ENCODE measurements at places on chromosomes 6 and 20.

DNA sequence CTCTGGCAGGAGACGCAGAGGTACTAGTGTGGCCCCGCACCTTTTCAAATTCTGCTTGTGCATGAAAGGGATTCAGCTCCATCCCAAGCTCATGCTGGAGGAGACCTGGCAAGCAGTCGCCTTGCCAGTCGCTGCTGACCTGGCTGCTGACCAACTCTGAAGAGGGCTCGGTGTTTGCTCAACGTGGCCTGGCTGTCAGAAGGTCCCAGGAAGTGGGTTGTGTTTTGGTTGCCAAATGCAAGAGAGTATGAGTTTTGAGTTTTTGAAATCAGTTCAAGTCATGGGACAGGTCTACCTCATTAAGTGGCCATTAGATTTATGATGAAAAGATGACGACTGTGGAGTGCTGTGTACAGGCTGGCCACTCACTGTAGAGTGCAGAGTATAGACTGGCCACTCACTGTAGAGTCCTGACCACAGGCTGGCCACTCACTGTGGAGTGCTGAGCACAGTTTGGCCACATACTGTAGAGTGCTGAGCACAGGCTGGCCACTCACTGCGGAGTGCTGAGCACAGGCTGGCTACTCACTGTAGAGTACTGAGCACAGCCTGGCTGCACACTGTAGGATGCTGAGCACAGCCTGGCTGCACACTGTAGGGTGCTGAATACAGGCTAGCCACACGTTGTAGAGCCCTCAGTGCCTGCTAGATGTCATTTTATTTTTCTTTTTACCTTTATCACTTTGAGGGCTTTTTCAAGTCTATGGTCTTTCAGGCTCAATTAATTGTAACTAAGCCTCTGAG lies 193.9 kb downstream of the ZNF217 start:
- DNase-seq, result no peak

- no peak for DNase-seq
These were observed 44.1 kb upstream of the GRM4 start for GRCh38 chr6:34189806-34190503.

- no peak for DNase-seq
These were observed 61.1 kb upstream of the RNF144B start for GRCh38 chr6:18326001-18326400.

DNA sequence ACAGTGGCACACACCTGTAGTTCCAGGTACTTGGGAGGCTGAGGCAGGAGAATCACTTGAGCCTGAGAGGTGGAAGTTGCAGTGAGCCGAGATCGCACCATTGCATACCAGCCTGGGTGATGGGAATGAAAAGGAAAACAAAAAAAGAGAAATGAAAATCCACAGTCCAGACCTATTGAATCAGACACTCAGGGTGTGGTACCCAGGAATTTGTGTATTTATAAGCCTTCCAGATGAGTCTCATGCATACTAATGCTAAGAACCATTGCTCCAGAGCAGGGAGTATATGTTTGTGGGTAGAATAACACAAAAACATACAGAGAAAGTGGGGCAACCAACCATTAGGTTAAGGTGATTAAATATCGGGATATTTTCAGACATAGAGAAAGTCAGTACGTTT lies 36.1 kb upstream of the PLCB4 start:
- no peak for DNase-seq

GRCh38 chr6:16950825-16951495 lies 150.9 kb upstream of the STMND1 start:
- no peak for DNase-seq

GRCh38 chr20:1334370-1334731 lies 5.4 kb upstream of the SDCBP2 start:
- no peak for DNase-seq

GRCh38 chr6:106448000-106448426 lies 87.5 kb downstream of the CRYBG1 start:
- DNase-seq, result no peak

DNA sequence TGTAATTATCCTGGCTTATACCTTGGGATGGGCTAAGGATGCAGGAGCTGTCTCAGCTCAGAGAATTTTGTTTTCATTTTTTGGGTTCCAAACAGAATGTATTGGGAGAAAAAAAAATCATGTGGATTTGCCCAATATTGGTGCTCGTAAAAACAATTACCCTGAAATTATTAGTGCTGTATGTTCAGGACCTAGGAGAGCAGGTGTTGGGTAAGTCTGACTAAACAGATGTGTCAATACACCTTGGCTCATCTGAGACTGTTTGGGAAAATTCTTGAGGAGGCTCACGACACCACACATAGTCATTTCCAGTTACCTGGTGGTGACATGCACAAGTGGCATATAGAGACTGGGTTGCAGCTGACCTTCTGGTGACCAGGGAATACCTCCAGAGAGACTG lies 802.1 kb upstream of the FLRT3 start:
- no peak for DNase-seq

DNA sequence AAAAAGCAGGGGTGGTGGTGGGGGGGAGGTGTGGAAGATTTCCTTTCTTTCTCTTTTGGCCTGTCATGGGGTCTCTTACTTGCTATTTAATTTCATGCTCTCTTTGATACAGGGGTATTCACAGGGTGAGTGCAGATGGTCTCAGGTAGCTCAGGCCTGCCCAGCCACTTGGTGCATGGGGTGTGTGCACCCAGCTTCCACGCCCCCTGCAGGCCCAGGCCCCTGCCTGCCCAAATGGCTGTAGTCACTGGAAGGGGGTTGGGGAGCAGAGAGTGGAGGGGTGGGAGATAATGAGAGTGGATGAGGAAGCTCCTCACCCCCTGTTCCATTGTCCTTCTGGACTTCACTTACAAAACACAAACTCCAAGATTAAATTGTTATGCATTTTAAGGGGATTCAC lies 133.6 kb upstream of the SGK1 start:
- no peak for DNase-seq

DNA sequence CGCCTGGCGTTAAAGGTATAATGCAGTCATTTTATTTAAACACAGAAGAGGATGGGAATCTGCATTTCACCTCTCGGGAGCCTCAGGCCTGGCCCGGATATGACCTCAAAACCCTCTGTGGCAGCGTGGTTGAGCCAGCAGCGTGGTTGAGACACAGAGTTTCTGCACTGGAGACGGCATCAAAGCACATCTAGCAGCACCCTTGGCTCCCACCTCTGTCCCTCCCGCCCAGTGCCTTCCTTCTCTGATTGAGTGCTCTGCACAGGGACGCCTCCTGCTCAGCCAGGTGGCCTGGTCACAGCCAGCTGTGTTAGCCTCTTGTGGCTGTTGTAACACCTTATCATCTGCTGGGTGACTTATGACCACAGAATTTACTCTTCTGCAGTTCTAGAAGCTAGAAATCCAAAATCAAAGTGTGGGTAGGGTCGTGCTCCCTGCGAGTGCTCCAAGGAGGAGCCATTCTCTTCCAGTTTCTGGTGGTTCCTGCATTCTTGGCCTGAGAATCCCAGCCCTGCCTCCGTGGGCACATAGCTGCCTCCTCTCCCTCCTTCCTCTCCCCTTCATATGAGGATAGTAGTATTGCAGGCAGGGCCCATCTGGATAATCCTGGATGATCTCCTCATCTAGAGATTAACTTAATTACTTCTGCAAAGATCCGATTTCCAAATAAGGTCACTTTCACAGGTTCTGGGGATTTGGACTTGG lies 156.7 kb downstream of the SYCP2 start:
- DNase-seq, result no peak

DNA sequence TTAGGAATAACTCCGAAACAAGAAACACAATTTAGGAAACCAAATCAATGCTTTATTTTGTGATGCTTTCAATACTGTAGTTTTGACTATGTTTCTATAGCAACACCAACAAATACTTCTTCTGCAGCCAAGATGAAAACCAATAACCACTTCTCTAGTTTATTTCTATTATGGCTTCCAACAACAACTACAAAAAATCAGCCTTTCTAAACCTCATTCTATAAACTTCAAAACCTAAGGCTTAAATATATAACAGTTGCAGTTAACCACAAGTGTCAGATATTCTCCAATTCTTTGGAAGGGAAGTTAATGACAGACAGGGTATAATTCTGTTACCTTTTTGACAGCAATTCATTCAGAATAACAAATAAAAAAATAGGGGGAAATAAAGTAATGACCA lies 80.9 kb downstream of the EPB41L2 start:
- no peak for DNase-seq

- no peak for DNase-seq
These were observed 839.4 kb downstream of the MAFB start for GRCh38 chr20:39849664-39850063.

GRCh38 chr6:157333537-157333936 lies 10.2 kb upstream of the TMEM242 start:
- DNase-seq, result no peak

DNA sequence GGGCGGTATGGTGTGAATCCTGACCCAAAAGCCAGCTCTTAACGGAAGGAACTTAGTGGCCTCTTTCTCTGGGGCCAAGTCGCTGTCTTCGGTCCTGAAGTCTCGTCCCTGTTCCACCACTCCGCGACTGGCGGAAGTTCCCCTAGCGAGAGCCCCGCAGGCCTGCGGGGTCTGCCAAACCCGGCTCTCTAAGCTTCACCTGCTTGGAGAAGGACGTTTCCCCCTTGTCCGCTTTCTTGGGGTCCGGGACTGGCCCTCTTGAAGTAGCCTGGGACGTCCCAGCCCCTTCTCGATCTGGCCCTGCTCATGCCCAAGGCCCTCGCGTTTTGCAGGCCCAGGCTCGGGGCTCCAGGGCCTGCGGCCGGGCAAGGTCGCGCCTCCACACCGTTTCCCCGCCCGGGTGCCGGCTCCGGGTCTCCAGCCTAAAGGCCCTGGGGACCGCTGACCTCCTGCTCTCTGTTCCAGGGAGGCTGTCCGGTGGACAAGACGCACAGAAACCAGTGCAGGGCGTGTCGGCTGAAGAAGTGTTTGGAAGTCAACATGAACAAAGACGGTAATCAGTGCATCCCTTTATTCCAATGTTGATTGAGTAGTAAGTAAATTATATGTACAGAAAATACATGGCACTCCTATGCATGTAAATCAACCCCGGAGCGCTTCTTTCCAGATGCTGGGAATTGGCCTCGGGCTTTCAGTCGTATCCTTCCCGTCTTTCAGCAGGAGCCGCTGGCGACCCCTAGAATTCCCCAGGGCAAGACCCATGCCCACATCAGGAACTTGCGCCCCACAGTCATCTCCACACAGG lies 8.8 kb downstream of the NR2E1 start:
- DNase-seq, result no peak

DNA sequence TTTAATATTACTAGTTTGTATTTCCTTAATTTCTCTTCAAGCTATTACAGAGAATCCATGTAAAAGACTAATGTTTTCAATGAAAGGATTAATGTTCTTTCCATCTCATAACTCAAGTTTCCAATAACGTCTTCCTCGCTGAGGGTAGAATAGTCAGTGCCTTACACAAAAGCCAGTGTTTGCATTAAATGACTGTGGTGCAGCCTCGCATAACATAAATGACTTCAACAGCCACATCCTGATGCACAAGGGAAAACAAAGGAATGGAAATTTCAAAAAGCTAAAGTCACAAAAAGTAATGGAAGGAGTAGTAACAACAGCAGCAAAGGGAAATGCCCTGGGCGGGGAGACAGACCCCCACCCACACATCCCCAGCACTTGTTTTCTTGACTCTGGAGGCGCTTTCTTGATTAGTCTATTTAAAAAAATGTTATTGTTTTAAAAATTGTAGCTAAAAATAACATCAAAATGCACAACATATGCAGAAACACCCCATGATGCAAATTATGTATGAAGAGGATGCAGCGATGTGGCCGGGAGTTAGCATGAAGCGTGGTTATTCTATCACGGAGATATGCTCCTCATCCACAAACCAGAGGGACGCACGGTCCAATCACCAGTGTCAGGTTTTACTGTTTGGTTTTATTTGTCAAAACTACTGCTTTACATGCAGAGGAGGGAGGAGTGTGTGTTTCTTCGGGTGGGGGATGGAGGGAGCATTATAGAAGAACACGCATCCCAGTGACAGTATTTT lies 228.6 kb downstream of the GMPR start:
- no peak for DNase-seq

DNA sequence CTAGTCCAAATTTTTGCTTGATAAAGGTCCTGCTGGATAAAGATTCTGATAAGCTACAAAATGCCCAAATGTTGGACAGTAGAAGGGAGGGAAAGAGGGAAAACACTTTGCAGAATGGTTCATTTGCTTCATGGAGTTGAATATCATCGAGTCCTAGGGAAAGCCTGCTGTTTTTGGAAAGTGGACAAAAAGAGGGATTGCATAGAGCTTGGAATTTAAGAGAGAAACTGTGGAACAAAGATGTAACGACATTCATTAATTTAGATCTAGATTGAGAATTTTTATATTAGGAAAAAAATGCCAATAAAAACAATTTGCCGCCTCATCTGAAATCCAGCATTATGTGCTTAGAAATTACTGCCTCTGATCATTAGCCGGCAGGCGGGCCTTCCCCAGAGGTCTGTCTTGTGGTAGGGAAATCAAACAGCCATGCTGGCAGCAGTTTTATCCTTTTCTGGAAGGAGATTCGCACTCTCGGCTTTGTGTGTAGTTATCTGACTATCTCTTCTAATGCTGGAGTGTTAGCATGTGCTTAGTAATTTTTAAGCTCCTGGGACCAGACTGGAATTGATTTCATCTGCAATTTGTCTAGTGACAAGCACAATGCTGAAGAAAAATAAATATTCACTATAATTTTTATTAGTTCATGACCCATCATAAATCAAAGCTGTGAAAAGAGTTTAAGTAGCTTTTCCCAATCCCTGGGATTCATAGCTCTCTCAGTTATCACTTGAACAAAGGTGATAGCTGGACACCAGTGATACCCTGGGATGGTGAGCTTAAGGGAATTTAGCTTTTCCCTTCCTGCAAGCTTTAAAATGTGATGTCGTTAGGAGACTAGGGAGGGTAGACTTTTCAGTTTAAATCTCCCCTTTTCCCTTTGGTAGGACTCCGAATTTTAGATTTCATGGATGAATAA lies 329.5 kb downstream of the PRL start:
- DNase-seq, result no peak

DNA sequence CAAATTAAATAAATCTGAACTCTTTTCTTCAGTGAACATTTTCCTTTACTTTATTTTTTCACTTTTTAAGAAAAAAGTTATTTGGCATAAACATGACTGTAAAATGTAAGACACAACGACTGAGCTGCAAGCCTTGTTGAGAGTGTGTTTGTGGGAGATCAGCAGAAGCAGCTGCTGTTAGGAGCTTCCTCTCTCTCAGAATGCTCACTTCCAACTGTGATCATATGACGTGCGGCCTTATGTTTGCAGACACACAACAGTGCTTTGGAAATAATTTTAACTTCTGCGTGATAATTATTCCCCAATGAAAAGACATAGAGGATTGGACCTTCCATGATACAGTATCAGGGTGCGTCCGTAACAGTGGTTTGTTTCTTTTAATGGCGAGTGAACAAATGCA lies 104.0 kb downstream of the ARHGAP18 start:
- no peak for DNase-seq

GRCh38 chr20:15332711-15333160 lies 995.3 kb upstream of the FLRT3 start:
- DNase-seq, result no peak

GRCh38 chr6:1527073-1527457 lies 82.7 kb upstream of the FOXC1 start:
- no peak for DNase-seq

DNA sequence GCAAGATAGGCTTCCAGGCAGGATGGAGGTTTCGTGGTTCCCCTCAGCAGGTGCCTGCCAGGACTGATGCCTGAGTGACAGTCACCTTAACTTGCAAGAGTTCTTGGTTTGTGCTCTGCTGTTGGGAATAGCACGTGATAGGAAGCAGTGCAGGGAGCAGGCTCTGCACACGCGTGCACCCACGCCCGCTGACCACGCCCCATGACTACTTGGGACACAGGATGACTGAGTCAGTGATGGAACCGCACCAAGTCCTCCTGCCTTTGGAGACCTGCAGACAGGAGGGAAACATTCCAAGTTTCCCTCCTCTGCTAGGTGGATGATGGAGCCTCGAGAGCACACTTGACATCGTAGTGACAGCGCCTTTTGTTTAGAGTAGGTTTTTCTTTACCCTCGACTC lies 164.2 kb downstream of the DTNBP1 start:
- DNase-seq, result no peak
